ENCODE measurements at places on chromosomes 4 and X.

- DNase-seq, result no peak
- peaks cover 2% of the 10 kb centered on the region for H3K4me1 ChIP-seq
- H3K27ac ChIP-seq, result no peak overlapping the region
- no peaks in the 10 kb centered on the region for H3K27me3 ChIP-seq
These were observed 57.3 kb upstream of the STIM2 start for GRCh38 chr4:26803211-26803861.

DNA sequence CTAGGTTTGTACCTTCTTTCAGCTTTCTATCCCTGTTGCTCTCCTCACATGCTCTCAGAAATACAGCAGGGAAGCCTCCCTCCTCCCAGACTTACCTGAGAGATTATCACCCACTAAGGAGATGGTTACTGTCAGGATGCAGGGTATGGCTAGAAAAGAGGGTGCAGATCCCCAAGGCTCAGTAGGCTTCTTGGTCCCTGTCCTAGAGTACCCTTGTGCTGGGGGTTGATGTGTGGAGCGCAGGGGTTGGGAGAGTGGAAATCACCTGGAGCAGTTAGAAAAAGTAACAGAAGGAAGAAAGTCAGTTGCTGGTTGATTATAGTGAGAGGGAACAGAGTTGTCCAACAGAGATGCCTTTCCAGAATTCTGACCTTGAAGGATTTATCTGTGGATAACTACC is 80.2 kb downstream of the CNGA2 start:
- no peak for DNase-seq
- H3K4me3 ChIP-seq, result no peak overlapping the region
- H3K27ac ChIP-seq, result no peak overlapping the region
- no peaks in the 10 kb centered on the region for H3K36me3 ChIP-seq

GRCh38 chr4:1469043-1469442 is 62.8 kb upstream of the NKX1-1 start:
- H3K27ac ChIP-seq, result no peak overlapping the region
- DNase-seq, result no peak
- H3K27me3 ChIP-seq, result peaks cover 2% of the 10 kb centered on the region
- H3K4me1 ChIP-seq, result no peaks in the 10 kb centered on the region

DNA sequence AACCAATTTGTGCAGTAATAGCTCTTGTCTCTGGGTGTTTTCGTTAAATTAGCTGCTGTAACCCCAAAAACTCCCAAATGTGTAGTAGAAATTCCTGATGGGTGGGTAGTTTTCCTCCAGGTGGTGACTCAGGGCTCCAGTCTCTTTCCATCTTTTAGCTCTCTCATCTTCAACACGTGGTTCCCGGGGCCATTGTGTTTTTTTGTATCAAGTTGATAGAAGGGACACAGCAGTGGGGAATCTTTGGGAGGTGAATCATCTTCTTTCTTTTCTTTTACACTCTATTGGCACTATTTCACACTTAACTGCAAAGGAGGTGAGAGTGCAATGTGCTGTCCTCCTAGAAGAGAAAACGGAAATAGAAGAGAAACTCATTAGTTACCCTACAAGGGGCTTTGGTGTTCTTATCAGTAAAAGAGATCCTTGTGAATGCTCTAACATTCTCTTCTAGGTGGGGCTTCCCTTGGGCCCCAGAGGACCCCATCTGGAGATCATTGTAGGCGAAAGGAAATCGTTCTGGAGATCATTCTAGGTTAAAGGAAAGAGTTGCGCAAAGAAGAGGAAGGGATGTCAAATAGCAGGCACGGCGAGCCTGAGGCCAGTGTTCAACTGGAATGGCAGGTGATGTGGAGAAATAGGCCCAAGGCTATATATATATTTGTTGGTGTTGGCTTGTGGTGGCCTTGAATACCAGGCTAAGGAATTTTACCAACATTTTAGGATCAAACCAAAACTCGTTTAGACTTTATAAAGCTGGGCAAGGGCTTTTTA is 68.2 kb upstream of the ACSL1 start:
- peaks cover 3% of the 10 kb centered on the region for H3K4me1 ChIP-seq
- no peak for DNase-seq
- H3K27ac ChIP-seq, result no peak overlapping the region
- no peak overlapping the region for H3K4me3 ChIP-seq

DNA sequence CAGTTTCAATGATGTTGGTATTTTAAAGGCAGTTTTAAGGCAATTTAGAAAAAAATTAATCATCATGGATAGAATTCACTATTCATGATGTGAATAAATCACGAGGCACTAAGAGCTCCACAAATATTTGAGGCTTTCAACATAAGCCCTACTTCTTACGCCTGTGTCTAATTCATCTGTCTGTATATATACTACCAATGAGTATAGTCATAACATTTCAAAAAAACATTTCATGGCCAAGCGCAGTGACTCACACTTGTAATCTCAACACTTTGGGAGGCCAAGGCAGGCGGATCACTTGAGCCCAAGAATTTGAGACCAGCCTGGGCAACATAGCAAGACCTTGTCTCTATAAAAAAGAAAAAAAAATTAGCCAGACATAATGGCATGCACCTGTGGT is 56.5 kb downstream of the FBXL5 start:
- no peak for DNase-seq
- peaks cover 12% of the 10 kb centered on the region for H3K4me1 ChIP-seq

DNA sequence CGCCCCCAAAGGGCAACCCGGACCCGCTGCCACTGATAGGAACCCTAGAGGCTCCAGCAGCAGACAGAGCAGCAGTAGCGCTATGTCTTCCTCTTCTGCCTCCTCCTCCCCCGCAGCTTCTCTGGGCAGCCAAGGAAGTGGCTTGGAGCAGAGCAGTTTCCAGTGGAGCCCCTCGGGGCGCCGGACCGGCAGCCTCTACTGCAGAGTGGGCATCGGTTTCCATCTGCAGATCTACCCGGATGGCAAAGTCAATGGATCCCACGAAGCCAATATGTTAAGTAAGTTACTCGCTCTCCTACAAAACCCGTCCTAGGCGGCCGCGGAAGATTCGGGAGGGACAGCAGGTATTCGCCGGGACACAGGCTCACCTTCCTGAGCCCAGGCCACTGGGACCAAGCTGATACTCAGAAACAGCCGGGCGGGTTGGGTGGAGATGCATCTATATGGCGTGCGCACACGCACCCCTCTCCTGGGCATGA is 477 bp downstream of the FGF5 start:
- peak overlapping the region; percentile 91 for H3K27ac ChIP-seq
- H3K36me3 ChIP-seq, result peaks cover 1% of the 10 kb centered on the region
- peak; percentile 84 for DNase-seq
- peaks cover 37% of the 10 kb centered on the region for H3K4me1 ChIP-seq
- peaks cover 31% of the 10 kb centered on the region for H3K27me3 ChIP-seq

- H3K4me3 ChIP-seq, result no peak overlapping the region
- DNase-seq, result no peak
- no peaks in the 10 kb centered on the region for H3K4me1 ChIP-seq
These were observed 32.2 kb downstream of the MID2 start for GRCh38 chrX:107857837-107858236.

GRCh38 chr4:7157666-7158065 is 34.7 kb upstream of the SORCS2 start:
- peak; percentile 72 for DNase-seq
- peaks cover 44% of the 10 kb centered on the region for H3K27me3 ChIP-seq
- no peak overlapping the region for H3K4me3 ChIP-seq
- H3K36me3 ChIP-seq, result no peaks in the 10 kb centered on the region
- H3K4me1 ChIP-seq, result peaks cover 40% of the 10 kb centered on the region
- no peak overlapping the region for H3K27ac ChIP-seq

Measured in chondrocyte (in vitro differentiated cells).